SIG-M5 (cell line): ENCODE measurements at places on chromosomes 5 and 9.

- no peak for DNase-seq
Observed at GRCh38 chr5:169757016-169757415, 119.9 kb downstream of the DOCK2 start.

- DNase-seq = no peak
Observed at GRCh38 chr5:43569236-43569746, 12.4 kb upstream of the PAIP1 start.

DNA sequence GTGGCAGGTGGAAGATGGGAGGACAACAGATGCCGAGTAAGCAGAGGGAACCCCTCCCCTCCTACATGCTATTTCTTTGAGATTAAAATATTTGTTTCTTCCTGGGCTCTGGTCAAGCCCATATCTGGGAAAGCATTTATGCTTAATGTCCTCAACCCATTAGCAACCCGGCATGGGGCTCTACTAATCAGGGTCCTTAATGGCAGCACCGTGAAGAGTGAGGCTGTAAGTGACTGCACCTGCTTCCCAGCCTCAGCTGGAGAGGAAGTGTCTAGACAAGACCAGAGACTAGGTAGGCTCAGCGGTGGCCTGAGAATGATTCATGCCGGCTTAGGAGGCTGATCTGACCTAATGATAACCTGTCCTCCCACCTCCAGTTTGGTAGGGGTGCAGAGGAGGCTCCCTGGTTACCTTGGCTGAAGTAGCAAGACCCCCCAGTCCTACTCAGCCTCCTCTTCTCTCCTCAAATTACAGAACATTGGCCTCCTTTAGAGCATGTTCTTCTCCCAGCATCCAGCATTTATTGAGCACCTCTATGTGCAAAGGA is 61.3 kb upstream of the HSPA9 start:
- no peak for DNase-seq

DNA sequence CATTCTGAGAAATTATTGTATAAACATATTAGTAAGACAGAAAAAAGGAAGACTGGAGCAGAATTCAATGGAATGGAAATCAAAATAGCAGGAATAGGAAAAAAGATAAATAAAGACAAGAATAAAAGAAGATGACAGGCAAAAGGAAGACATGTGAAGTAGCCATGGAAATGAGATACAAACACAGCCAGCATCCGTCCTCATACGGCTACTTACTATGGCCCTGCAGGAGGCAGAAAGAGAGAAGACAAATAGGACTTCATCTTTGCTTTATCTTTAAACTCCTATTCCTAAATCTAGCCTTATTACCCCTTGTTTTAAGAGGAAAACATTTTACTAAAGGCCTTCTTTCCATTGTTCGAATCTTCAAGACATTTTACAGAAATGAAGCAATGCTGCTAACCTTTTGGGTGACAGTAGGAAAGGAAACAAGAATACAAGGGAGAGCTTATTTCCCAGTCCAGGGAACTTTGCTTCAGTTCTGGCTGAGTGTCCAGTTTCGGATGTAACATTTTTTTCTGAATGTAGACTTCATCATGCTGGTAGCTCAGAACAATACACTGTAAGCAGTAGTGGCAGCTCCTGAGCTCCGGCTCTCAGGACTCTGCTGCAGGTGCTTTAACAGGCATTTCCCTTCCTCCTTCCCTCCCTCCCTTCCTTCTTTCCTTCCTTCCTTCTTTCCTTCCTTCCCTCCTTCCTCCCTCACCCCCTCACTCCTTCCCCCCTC is 106.4 kb upstream of the SLC12A2 start:
- no peak for DNase-seq

- DNase-seq = no peak
Observed at GRCh38 chr9:136978073-136978864, 965 bp downstream of the PTGDS start.

GRCh38 chr5:154521756-154522155 is 43.7 kb upstream of the HAND1 start:
- DNase-seq = no peak

DNA sequence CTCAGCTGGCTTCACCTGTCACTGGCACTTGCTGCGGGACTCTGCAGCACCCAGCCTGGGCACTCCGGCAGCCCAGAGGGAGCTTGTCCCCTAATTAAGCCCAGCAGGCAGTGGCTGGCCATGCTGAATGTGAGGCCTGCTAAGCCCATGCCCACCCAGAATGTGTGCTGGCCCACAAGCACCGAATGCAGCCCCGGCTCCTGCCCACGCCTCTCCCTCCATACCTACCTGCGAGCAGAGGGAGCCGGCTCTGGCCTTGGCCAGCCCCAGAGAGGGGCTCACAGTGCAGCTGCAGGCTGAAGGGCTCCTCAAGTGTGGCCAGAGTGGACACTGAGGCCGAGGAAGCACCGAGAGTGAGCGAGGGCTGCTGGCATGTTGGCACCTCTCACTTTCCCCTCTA is 32.4 kb upstream of the SUB1 start:
- no peak for DNase-seq

DNA sequence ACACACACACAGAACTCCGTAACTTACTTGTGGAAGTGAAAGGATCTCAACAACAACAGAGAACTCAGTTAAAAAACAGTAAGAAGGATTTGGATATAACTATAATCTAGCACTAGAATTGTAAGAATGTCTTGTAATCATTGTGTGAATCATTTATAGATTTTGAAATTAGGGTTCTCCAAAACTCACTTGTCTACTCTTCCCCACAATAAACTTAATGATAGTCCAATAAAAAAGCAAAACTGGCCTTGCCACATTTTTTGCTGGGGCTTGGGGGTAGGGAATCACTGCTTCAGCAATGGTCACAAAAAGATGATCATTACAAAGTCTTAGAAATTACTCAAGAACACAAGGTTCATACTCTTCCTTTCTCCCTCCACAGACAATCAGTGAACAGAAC is 8.8 kb downstream of the TBCA start:
- DNase-seq = no peak

DNA sequence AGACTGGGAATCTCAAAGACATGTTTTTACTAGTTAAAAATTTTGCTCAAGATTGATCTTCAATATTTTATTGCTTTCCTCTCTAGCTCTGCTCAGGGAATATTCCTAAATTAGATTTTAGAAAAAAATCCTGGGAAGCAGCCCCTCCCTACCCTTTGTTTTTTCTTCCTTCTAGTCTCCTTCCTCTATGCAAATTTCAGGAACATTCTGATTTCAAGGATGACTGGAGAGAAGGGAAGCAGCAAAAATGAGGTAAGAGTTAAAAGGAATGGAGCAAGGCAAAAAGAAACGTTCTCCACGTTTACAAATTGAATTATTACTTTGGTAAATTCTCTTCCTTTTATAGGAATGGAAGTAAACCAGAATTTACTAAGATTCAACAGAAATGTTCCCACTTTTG is 493.4 kb upstream of the TUSC1 start:
- DNase-seq = no peak

DNA sequence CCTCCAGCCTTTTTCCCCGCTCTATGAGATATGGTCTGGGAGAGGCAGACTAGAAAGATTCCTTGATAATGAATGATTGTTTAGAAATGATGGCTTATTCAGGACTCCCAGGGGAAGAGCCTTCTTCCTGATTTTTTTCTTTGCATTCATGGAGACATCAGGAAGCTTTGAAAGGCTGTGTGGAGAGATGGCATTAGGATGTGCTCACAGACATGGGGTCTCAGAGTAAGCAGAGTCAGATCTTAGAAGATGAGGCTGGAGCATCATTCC is 37.1 kb downstream of the PPARGC1B start:
- no peak for DNase-seq

DNA sequence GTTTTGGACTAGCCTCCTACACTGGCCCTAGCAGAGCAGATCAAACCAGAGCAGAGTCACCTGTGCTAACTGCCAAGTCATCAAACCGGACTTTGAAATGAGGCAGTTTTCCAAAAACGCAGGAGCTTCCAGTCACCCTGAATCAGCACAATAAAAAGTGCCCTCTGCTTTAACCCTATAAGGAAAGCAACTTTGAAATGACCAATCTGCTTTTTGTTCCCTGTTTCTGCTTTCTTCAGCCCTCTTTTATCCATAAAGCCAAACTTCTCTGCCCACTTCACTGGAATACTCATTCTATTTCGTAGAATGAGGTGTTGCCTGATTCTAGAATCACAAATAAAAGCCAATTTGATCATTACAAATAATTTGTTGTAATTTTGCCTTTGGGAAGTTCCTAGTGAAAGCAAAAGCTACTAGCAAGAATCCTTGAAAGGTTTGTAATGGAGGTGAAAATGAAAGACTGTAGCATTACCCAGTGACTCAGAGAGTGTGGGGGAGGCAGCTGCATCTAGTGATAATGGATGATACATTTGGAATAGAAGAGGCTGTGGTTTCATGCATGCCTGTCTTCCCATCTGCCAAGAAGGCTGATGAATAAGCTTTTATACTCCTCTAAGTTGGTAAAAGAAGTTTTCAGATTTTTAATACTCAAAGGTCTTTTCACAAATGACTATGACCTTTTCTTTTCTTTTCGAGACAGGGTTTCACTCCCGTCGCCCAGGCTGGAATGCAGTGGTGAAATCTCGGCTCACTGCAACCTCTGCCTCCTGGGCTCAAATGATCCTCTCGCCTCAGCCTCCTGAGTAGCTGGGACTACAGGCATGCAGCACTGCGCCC is 14.9 kb downstream of the SPAAR start:
- DNase-seq = no peak

DNA sequence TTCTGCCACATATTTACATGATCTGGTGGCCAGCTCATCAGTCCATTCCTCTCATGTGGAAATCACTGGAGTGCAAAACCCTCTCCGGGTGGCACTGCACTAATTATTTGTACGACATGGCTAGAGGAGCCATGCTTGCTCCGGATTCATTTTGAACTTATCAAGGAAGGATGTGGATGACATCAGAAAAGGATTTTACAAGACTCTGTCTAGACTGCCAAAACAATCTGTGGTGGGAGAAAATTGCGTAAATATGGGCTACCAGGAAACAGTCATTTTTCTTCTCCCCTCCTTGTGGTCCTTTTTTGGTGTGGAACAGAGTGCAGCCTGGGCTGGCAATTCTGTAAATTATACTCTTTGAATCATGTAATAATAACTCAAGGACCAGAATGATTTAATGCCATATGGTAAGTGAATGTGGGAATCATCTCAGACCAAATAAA is 123.4 kb upstream of the IFNE start:
- DNase-seq = no peak
